ENCODE measurements at places on chromosomes 1 and 21.

DNA sequence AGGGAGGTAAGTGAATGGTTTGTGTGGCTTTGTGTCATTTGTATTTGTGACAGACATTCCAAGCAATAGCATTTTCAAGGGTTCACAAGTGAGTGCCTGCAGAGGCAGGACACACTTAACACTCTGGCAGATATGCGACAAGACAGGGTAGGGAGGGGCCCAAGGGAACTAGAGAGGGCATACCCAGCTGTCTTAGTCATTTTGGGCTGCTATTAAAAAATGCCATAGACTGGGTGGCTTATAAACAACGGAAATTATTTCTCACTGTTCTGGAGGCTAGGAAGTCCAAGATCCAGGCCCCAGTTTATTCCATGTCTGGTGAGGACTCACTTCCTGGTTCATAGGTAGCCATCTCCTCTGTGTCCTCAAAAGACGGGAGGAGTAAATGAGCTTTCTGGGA is 137.4 kb downstream of the FGGY start:
- no peak for DNase-seq

GRCh38 chr1:29237129-29237821 is 953 bp downstream of the PTPRU start:
- DNase-seq: peak; percentile 37

DNA sequence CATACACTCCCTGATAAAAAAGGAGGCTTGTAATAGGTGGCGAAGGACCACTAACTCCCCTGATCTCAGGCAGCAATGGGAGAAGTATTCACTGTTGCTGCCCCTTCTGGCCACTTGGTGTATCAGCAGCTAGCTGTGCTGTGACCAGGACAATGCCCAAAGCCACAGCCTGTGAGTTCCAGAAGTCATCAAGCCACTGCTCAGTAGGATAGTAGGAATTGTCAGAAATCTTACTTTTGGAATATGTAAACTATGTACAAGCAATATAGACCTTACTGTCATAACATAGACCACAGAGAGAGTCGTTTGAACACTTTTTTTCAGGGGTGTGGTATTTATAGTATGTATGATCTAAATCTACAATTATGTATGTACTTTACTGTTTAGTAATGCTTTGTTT is 248.3 kb upstream of the CAMK1G start:
- DNase-seq: peak; percentile 20

DNA sequence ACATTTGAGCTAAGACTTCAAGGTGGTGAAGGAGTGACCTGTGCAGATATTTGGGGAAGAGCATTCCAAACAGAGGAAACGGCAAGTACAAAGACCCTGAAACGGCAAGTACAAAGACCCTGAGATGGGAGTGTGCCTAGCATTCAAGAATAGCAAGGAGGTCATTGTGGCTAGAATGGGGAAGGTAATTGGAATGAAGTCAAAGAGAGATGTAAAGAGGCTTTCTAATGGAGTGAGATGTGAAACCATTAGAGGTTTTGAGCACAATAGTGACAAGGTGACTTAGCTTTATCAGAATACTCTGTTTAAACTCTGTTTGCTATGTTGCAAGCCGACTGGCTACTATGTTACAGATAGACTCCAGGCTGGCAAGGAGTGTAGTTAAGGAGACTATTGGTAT is 4.4 kb downstream of the CDC7 start:
- DNase-seq: no peak

- peak; percentile 41 for DNase-seq
Measured at GRCh38 chr1:210949489-210949888, 184.5 kb downstream of the KCNH1 start.

- no peak for DNase-seq
Measured at GRCh38 chr21:35163411-35163810, 114.3 kb upstream of the RUNX1 start.

DNA sequence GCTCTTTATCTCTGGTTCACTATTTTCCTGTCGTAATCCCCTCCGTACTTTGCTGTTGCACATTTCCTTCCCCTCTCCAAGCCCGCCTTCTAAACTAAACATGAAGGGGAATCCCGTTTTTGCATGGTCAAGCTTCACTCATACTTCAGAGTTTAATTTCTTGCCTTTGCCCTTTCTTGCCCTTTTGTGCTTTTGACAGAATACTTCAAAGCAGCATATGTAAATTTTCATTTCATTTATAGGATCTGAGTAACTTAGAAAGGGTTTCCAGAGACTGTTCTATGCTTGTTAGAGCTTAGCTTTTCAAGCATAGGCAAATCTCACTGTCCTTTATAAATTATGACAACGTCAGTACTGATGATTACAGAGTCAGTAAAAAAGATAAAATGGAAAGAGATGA is 27.7 kb downstream of the SPATA45 start:
- DNase-seq: no peak

GRCh38 chr21:29184037-29184436 is 53.6 kb downstream of the MAP3K7CL start:
- DNase-seq: no peak

- no peak for DNase-seq
Measured at GRCh38 chr1:234589064-234589800, 20.7 kb downstream of the IRF2BP2 start.

- no peak for DNase-seq
Measured at GRCh38 chr21:35159881-35160280, 110.8 kb upstream of the RUNX1 start.

- DNase-seq: no peak
Measured at GRCh38 chr1:152728986-152729385, 21.0 kb downstream of the LCE4A start.

- DNase-seq: no peak
Measured at GRCh38 chr21:42188663-42189062, 30.3 kb upstream of the ABCG1 start.

GRCh38 chr1:99271249-99271648 is 7.0 kb downstream of the PLPPR4 start:
- no peak for DNase-seq

- DNase-seq: no peak
Measured at GRCh38 chr1:69313118-69313517, 254.6 kb upstream of the LRRC7 start.

GRCh38 chr1:101408212-101409042 is 171.6 kb downstream of the S1PR1 start:
- no peak for DNase-seq
